ENCODE measurements at places on chromosomes 2 and 18.

GRCh38 chr2:150480241-150480640 lies 7.2 kb downstream of the RND3 start:
- no peak for DNase-seq

DNA sequence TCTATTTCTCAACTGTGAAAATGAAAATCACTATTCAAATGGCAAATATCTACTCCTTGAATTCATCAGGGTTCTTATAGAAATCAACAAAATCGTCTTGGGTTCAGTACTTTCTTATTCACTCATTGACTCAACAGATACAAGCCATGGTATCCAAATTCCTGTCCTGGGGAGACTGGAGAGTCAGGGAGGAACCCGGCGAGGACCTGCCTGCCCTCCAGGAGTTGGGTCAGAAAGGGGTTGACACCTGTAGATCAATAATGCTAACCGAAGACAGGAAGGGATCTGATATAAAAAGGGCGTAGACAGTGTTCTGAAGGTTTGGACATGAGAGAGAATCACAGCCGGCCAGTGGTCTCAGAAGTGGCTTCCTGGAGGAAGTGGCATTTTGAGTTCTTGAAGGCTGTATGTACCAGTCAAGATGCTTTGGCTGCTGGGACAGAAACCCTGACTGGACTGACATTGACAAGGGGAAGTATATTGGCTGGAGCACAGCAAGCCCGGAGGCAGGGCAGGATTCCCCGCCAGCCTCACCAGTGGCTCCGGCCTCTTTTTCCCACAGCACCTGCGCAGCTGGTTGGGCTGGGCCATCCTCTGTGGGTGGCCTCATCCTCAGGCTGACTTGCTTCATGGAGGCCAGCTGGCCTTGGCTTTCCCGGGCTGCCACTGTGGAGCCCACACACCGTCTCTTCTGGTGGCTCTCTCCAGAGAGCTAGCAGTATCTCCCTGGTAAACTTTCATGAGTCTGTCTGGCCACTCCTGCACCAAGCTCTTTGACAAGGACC lies 3.0 kb downstream of the LRRFIP1 start:
- no peak for DNase-seq

- peak; percentile 60 for DNase-seq
These were observed 21.6 kb downstream of the ATG16L1 start for GRCh38 chr2:233273120-233273519.

GRCh38 chr2:10163498-10164486 lies 41.3 kb downstream of the RRM2 start:
- no peak for DNase-seq

DNA sequence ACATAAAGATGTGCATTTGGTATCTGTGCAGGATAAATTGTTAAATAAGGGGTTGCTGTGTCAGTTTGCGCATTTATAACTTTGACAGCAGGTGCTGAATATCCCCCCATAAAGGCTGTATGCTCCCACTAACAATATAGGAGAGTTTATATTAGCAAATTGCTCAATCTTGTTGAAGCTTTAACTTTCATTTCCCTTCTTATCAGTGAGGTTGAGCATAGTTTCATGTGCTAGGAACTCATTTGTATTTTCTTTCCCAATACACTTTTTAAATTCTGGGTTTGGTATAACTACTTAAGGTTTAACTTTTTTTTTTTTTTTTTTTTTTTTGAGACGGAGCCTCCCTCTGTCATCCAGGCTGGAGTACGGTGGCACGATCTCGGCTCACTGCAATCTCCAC lies 89.0 kb downstream of the FAM117B start:
- no peak for DNase-seq

- no peak for DNase-seq
These were observed 1315.1 kb upstream of the DDX18 start for GRCh38 chr2:116499389-116499788.

GRCh38 chr18:45590036-45590886 lies 25.0 kb upstream of the SLC14A2 start:
- DNase-seq = no peak

GRCh38 chr2:161161074-161161706 lies 962 bp downstream of the TANK start:
- DNase-seq = no peak

DNA sequence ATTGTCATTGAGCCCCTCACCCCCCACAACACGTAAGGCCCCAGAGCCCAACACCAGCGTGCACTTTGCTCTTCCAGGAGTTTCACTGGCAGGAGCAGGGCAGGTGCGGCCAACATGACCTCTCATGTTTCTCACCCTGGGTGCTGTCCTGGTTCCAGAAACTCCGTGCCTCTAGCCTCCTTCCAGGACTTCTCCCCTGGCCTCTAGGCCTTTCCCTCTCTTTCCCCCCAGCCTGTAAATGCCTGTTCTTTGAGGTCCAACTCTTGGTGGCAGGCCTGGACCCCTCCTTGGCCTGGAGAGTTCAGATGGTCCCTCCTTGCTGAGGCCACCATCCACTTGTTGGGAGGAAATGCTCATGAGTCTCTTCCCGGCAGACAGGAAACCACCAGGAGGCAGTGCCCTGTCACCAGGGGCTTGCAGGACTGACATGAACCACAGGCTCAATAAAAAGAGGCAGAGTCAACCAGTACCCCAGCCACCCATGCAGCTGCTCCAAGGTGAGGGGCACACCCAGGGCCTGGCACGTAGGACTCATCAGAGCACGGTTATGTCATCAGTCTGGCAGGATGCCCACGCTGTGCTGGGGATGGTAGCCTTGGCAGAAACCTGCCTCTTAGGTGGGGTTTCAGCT lies 1.5 kb downstream of the MALL start:
- peak; percentile 50 for DNase-seq

- DNase-seq = no peak
These were observed 1822.6 kb downstream of the SUCLG1 start for GRCh38 chr2:82636402-82637020.

- no peak for DNase-seq
These were observed 439.3 kb downstream of the TMX3 start for GRCh38 chr18:68275616-68276015.

DNA sequence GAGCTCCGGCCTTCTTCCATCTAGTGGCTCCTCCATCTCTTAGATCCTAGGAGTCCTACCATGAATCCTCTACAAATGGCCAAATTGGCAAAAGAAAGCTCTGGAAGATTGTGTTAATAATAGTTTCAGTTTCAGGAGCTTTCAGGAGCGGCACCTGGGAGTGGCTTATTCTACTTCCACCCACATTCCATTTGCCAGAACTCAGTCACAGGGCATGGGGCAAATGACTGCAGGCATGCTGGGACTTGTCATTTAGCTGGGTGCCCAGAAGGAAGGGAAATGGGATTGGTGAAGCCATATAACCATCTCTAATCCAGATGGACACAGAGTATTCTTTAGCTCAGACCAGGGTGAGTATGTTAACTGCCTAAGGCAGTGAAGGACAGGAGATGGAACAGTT lies 3.6 kb upstream of the LRATD1 start:
- no peak for DNase-seq

DNA sequence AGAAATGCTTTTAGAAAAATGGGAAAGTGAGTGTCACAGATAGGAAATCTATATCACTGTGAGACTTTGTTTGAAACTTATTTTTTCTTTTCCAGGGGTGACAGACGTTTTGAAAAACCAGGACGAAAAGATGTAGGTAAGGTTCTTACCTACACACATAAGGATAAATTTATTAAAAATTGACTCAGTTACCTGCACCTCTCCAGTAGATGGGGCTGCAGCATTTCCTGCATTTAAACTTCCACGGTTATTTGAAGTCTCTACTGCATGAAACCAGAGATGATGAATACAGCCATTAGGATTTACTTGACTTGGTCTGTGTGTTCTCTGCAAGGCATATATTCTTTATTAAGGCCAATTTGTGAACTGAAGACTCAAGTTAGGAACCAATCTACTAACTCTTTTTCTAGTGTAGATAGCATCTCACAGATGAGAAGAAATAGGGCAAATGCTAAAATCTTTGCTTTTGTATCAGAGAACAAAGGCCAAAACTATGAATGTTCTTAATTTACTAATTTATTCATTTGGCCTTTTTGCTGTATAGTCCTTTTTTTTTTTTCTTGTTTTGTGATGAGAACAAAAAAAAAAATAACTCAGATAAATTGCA lies 15.0 kb downstream of the KCNJ13 start:
- DNase-seq = peak; percentile 58

DNA sequence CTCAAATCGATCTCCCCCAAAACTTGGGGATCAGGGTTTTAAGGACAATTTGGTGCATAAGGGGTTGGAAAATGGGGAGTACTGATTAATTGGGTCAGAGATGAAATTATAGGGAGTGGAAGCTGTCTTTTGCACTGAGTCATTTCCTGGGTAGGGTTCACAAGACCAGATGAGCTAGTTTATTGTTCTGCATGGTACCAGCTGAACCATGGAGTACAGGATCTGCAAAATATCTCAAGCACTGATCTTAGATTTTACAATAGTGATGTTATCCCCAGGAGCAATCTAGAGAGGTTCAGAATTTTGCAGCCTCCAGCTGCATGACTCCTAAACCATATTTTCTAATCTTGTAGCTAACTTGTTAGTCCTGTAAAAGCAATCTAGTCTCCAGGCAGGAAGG lies 73.1 kb downstream of the CPO start:
- no peak for DNase-seq

DNA sequence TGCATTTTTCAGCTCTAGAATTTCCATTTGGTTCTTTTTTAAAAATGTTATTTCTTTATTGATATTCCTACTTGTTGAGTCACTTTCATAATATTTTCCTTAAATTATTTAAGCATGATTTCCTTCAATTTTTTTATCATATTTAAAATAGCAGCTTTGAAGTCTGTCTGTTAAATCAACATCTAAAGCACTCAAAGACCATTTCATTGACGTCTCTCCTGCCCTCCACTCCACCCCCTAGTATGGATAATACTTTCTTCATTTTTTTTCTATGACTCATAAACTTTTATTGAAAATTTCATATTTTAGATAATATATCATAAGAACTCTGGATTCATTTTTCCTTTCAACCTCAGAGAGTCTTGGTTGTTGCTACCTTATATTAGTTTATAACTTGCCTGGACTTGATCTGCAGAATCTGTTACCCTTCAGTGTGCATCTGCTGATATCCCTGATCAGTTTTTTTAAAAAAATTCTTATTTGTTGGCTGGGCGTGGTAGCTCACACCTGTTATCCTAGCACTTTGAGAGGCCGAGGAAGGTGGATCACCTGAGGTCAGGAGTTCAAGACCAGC lies 59.0 kb upstream of the ZNF396 start:
- DNase-seq = no peak

DNA sequence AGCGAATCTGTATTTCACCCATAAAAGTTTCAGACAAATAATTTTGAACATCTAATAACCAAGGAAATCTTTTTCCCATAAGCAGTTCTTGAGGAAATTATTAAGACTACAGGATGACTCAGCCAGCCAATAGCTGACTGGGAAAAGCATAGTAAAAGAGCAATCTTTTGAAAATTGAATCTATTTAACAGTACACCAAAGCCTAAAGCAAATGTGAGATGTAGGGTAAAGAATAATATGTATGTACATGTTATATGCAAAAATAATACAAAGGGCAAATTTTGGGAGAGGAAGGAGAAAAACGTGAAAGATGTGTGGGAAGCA lies 12.6 kb upstream of the KDSR start:
- no peak for DNase-seq

DNA sequence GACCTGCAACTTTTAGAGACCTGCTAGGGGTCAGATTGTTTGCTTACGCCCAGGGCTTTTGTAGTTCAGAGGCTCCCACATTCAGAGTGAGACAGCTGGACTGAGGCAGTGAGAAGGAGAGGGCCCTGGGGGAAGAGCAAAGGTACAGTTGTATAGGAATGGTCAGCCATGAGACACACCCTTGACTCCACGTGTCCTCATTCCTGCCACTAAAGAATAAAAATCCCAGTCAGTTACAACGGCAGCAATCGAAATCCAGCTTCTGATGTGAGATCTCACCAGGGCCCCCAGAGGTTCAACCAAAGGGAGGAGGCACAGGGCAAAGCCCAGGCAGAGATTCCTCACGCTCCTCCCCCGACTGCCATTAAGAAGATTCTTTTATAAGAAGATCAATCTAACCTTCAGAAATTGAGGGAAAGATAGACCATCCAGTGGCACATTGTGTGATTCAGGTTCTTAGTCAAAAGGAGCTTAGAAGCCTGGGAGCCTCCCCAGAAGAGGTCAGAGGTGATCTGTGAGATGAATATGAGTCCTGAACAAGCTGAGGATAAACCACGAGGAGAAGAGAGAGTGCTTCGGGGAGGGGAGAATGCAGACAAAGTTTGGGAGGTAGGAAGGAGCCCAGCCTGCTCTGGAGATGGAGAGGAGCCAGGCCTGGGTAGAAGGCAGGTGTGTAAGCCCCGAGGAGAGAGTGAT lies 317.0 kb downstream of the CYP26B1 start:
- DNase-seq = no peak

DNA sequence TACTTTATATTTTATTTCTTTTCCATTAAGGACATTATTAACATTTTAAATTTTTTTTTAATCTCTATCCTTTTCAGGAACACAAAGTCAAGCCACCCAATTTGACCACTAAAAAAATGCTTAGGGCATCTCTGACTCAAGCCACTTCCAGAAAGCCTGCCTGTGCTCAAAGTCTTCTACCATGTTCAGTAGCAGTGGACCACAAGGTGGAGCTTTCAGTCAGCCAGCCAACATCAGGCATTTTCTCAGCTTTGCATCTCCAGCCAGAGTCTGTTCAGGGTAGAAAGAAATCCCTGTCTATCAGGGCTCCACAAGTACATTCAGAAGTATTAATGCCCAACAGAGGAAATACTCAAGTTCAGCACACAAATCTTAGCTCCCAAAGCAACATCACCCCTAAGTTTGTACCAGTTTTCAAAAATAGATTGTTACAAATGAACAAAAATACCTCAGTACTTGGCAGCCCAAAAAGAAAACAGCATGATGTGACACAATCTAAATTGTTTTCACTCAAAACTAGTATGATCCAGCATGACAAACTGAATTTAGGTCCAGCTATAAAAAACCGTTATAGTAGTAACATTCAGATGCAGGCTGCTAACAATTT lies 37.6 kb downstream of the C18orf63 start:
- peak; percentile 66 for DNase-seq

- no peak for DNase-seq
These were observed 34.0 kb upstream of the KLF11 start for GRCh38 chr2:10009271-10009810.

DNA sequence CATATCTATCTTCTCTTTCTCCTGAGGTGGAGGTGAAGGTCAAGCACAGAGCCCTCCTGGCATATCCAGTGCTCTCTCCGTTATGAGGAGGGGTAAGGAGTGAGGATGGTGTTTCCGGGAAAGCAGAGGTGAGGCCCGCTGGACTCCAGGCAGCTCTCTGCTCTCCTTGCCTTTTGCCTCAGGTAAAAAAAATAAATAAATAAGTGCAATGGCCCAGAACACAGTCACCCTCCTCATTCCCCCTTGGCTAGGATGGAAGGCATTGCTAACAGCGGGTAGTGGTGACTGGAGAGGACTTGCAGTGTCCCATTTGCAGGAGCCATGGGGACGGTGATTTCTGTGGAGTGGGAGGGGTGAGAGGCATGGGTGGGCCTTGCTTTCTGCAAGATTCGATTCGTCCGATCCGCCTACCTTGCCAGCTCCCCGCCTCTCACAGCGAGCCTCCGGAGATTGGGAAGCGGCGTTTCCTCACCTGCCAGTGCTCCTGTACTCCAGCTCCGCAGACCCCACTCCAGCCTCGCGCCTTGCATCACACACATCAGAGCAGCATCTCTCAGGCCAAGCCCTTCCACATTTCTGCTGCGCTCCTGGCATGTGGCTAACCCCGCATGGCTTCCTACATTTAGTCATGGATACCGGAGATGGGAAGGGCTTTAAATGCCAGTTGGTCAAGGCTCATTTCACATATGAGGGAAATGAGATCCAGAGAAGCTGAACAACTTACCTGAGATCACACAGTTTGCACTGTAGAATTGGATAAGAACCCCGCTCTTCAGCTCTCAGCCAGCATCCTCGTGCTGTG lies 155.2 kb downstream of the VAPA start:
- DNase-seq = no peak

Data from activated CD4-positive, alpha-beta T cell treated with anti-CD3 and anti-CD28 coated beads for 36 hours (primary cell).